Left ventricle myocardium inferior (tissue), 1 donor: ENCODE measurements at places on chromosomes 1 and 21.
A peak's percentile ranks its signal among the peaks of the same experiment; 100 is the strongest.

DNA sequence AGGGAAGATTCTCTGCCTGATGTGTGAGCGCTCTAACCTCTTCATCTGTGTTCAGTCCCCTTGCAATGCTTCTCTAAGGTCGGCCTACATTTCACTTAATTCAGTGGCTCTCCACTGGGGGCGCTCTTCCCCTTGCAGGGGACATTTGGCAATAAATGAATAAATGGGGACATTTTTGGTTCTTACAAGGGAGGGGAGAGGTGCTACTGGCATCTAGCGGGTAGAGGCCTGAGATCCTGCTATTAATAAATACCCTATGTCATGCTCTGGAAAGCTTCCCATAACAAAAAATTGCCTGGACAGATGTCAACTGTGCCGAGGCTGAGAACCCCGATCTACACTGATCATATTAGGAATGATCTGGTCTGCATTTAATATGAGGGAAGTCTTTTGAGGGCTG, 25.9 kb upstream of the DNAJC11 start:
- DNase-seq: peak; percentile 35

DNA sequence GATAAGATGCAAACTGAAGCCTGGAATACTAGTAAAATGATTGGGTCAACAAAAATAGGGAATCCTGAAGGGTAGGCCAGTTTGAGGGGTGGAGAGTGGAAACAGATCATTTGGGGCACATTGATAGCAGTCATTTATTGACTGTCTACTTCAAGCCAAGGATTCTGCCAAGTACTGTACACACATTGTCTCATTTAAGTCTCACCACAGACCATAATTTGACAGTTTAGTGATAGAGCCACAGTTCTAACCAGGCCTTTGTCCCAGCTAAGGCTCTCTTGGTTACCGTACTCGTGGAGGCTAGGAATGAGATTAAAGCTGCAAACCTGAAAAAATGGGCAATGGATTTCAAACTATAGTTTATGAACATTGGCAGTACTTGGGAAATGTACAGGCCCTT, 11.2 kb downstream of the RBM15 start:
- DNase-seq: no peak

DNA sequence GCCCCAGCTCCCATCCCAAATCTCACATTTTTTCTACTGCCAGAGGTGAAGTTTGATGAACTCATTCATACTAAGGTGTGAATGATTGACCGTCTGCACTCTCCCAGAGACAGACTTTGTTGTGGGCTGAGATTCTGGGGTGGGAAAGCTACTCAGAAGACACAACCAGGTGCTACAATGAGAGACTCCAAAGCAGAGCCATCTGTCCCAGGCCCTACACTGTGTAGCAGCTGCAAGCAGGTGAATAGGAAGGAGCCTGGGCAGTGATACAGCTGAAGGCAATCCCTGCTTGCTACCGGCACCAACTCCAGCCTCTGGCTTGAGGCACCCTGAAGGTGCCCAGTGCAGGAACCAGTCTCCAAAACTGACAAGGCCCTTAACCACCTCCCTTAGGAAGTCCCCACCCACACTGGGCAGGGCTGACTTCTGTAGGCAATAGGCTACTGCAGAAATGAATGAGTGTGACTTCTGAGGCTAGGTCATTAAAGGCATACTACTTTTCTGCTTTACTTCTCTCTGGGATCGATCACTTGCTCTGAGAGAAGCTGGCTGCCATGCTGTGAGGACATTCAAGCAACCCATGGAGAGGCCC, 79.7 kb upstream of the RUNX3 start:
- no peak for DNase-seq

DNA sequence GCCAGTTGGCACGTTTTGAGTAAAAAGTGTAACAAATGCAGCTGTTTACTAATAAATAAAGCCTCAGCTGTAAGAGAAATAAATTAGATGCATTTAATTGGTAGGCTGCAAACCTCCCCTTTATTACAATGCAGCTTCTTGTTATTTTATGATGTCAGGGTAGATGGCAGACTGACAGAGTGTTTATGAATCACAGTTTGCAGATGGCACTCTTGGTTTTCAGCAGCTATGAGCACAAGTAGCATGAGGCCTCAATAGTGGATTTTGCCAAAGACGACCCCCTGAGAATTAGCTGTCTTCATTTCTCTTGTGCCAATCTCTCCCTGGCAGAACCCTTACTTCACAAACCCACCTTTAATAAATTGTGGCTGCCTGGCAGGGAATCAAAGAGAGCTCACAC, 161.2 kb upstream of the C1orf87 start:
- DNase-seq: no peak
